ENCODE measurements at places on chromosomes 11 and 22.
A peak's percentile ranks its signal among the peaks of the same experiment; 100 is the strongest.

GRCh38 chr11:93484716-93485115 is 58.5 kb downstream of the SMCO4 start:
- DNase-seq, result no peak

GRCh38 chr11:73274722-73275380 is 2.7 kb downstream of the P2RY6 start:
- peak; percentile 62 for DNase-seq

GRCh38 chr22:33542722-33543121 is 377.6 kb downstream of the LARGE1 start:
- no peak for DNase-seq

DNA sequence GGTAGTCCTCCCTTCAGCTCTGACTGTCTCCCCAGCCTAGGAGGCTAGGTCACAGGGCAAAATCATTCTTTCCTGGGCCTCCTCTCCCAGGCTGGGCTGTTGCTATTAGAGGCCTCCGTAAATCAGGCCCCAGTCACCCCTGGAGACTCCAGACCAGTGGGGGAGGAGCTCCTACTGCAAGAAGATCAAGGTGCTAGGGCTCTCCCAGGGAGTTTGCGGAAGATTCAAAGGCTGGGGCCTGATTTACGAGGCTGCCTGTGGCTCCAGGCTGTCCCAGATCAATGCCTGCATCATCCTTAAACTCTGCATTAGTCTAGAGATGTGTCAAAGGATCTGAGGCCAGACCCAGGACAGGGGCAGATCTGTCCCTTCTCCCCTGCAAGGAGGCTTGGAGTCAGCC is 346.2 kb downstream of the TENM4 start:
- no peak for DNase-seq

GRCh38 chr22:40894417-40894816 is 32.5 kb upstream of the DNAJB7 start:
- no peak for DNase-seq

DNA sequence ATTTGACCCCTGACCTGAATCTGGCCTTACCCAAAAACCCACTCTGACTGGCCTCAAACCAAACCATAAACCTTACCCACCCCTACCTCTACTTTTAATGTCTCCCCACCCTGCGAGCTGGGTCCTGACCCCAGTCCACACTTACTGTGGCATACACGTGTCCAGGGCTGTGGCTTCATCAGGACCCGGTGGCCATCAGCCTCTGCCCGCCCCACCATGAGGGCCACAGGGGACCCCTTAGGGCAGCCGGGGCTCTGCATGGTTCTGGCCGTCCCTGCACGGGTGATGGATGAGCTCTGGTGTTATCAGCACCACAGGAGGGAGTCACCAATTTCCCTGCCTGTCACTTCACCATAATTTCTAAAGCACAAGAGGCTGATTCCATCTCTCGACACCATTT is 87.5 kb upstream of the LMO1 start:
- DNase-seq, result no peak

GRCh38 chr11:45155058-45155551 is 8.7 kb downstream of the PRDM11 start:
- DNase-seq, result peak; percentile 69

DNA sequence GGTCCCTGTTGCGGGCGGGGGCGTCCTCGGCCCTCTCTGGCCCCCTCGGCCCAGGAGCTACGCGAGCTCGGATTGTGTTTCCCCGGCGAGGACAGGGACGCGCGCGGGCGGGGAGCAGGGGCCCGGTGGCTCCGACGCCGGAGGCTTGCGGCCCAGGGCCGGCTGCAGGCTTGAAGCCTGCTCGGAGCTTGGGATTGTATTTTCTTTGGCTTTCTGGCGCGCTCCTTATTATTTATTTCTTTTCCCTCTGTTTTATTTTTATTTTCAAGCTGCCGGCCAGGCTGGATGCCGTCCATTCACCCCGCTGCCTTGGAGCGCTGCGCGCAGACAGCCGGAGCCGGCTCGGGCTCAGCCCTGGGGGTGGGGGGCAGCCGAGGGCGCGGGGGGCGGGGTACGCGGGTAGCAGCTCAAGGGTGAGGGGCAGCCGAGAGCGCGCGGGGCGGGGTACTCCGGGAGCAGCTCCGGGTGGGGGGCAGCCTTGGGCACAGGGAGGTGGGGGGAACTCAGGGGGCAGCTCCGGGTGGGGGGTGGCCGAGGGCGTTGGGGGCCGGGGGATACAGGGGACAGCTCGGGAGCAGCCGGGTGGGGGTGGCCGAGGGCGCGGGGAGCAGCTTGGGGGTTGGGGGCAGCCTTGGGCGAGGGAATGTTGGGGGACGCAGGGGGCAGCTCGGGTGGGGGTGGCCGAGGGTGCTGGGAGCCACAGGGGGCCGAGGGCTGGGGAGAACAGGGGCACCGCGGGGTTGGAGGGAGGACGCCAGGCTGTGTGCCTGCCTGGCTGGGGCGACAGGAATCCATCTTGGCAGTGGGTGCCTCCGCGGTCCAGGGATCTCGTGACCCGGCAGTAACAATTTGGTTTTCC is 42.7 kb downstream of the KCNJ1 start:
- no peak for DNase-seq

- no peak for DNase-seq
Measured at GRCh38 chr11:63698976-63699733, 17.9 kb downstream of the RTN3 start.

- DNase-seq, result peak; percentile 94
Measured at GRCh38 chr11:111417766-111418435, 38.8 kb upstream of the POU2AF1 start.

DNA sequence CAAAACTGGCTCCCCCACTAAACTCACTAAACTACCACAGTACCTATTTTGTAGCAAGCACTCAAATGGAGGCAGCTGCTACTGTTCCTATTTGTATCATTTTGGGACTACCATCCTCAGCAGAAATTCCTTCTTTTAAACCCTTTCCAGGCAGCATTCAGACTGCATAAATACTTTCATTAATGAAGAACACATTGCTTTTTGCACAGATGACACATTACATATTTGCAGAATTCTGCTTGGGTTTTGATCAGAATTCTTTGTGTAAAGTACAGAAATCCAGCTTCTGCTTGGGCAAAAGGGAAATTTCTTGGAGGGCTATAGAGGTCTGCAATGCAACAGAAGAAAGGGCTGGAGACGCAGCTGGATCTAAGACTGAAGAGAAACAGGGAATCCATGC is 24.2 kb downstream of the RBX1 start:
- no peak for DNase-seq

DNA sequence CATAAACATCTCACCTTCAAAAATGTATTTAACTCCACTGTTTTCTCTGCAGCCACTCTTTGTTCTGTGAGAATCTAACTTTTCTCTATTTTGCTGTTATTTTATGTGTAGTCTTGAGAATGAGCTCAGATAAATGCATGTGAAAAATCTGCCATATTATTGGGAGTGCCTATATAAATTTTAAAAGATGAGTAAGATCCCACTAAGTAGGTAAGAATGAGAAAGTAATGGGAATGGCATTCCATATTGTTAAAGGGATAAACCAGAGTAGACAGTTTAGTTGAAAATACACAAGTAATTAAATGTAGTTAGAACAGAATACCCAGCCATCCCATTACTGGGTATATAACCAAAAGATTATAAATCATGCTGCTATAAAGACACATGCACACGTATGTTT is 817.2 kb downstream of the FAM181B start:
- DNase-seq, result no peak

- peak; percentile 74 for DNase-seq
Measured at GRCh38 chr22:30694171-30694639, 469 bp upstream of the OSBP2 start.

DNA sequence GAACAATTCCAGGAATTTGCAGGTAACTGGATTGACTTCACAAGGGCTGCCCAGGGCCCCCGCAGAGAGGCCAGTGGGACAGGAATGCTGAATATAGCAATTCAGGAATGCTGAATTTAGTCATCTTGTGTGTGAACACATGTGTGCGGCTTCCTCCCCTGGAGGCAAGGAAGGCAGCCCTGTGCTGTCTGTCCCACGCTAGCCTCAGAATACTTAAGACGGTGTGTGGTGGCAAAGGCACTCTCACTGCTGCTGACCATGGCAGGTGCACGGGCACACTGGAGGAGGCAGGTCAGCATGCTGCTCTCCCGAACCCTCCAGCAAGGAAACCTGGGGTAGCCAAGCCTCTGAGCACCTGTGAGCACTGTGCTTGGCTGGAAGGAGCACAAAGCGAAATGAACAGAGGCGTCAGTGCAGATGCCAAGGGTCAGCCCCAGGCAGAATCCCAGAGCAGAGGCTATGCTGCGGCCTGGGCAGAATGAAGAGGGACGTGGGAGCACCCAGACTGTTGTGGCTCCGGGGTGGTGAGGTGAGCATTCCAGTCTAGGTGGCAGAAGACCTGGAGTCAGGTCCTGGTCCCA is 2.7 kb downstream of the GNAZ start:
- DNase-seq, result peak; percentile 38

- no peak for DNase-seq
Measured at GRCh38 chr22:50602338-50602700, 1.7 kb downstream of the MAPK8IP2 start.

GRCh38 chr11:21653951-21654421 is 538.9 kb upstream of the ANO5 start:
- DNase-seq, result no peak

GRCh38 chr11:34682825-34683224 is 61.9 kb downstream of the EHF start:
- no peak for DNase-seq

- no peak for DNase-seq
Measured at GRCh38 chr11:47566149-47566698, 825 bp downstream of the PTPMT1 start.

- DNase-seq, result no peak
Measured at GRCh38 chr11:4464216-4465159, 15.4 kb downstream of the OR52K2 start.

DNA sequence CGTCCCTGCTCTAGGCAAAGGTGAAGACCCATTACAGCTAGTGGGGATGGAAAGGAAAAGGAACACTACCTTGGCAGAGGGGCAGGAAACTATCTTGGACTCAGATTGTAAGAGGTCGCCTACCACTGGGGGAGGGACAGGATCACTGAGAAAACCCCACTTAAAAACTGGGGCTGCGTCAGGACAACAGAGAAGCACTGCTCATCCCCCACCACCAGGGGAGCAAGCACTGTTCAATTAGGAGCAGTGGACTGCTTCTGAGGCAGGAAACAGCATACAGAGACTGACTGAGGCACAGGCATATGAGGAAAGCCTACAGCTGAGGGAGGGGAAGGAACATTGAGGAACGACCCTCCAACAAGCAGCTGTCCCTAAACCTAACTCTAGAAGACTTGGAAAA is 20.8 kb upstream of the DLAT start:
- DNase-seq, result no peak

DNA sequence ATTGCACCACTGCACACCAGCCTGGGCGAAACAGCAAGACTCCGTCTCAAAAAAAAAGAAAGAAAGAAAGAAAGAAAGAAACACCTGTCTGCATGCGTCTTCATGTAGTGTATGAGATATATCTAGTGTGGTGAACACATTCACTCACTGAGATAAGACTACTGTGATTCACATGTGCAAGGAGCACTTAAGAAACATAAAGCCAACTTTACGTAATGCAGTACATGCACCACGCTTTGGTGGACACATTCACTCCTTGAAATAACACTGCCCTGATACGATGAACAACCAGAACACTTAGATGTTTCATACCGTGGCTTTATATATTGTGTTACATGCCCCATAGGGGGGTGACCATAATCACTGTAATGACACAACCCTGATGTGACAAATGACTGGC is 96.0 kb downstream of the MICAL3 start:
- DNase-seq, result no peak

- no peak for DNase-seq
Measured at GRCh38 chr11:9840460-9841004, 176.7 kb downstream of the SWAP70 start.

DNA sequence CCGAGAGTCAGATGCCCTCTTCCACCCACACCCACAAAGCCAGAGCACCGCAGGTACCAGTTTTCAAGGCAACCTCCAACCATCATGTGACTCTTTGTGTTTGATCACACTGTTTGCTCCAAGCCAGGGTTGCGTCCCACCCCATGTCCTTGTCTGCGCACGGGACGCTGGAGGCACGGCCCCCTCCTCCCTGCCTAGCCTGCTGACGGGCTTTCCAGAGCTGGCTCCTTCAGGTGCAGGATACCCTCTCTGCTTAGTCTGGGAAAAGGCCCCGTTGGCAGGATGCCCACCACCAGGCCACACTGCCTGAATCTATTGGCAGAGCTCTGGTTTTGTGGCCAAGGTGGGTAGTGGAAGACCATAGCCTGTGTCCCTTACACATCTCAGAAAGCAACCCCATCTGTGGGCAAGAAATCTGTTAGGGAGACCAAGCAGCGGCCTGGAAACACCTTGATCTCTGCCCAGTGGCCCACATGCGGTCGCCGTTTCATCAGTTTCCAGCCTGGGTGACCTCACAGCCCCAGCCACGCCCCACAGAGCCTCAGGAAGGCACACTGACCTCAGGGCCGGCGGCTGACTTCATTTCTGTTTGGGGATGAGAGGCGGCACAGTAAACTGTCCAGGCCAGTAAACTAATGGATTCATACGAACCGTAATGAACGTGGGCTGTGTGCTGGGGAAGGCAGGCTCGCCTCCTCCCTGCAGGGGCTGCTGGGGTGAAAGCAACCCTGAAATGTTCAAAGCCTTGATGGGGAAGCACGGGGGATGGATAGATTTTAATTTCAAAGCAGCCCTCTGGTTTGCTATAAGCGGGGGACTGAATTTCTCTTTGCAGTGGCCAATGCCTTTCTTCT is 25.8 kb downstream of the CDPF1 start:
- DNase-seq, result no peak

- DNase-seq, result no peak
Measured at GRCh38 chr11:30811226-30811755, 225.1 kb upstream of the MPPED2 start.

- no peak for DNase-seq
Measured at GRCh38 chr11:36070213-36070953, 126.5 kb downstream of the LDLRAD3 start.

DNA sequence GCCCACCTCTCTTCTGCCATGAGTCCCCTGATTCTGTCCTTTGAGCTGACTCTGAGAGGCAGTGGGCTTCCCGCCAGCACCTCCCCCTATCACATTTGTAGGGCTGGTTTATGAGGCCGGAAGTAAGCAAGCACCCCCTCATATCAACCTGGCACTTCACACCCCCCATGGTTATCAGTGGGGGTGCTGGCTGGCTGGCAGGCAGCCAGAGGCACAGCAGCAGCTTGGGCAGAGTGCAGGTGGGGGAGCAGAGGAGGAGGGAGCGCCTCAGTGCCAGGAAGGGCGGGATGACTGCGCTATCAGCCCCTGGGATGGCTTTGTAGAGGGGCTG is 22.9 kb upstream of the CHRM4 start:
- DNase-seq, result no peak

- no peak for DNase-seq
Measured at GRCh38 chr22:20153945-20154344, 3.1 kb upstream of the CCDC188 start.

All from sigmoid colon (tissue), 7 donors.